Sciatic nerve (tissue), 2 donors: ENCODE measurements at places on chromosomes 3 and 15.

GRCh38 chr3:131772269-131773026, 262.4 kb downstream of the CPNE4 start:
- no peak for DNase-seq

DNA sequence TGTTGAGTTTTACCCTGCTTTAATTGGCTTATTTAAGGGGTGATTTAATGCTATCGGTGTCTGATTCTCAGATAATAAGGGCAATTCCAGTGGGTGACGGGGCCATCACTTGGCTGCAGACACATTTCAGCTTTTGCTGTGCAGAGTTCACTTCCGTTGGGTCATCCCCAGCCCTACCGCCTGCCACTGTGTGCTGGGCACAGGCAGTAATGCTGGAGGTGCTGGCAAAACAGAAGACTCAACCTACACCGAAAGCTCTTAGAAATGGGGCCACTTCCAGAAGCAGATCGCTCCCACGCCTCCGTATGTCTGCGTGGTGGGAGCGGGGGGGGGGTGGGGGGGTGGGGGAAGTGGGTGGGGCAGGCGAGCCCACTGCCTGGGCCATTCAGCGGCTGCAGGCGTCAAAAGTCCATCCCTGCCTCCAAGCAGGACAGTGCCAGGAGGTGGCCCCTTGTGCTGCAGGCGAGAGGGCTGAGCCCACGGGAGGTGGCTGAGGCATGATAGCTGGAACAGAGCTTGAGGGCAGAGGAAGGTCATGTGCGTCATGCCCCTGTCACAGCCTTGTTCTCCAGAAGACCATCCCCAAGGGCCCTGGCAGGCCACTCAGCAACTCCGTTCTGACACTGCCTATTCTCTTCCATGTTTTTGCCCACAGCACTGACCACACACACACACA, 128.3 kb downstream of the ATP10A start:
- no peak for DNase-seq

DNA sequence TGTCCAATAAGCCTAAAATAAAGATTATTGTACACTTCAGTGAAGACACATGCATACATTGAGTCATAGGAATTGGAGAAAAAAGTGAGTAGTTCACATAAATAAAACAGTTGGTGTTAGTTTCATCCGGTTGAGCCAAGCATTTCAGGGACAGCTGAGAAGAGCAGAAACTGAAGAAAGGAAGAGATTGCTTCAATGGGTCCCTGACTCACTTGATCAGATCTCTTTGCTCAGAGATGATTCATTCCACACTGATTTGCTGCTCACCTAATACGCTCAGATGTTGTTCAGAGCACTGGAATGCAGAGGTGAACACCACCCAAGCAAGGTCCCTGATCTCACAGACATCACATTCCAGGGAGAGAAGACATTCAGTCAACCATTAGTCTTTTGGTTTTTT, 93.7 kb downstream of the RAD18 start:
- DNase-seq: no peak

- no peak for DNase-seq
Observed at GRCh38 chr15:40918799-40919392, 10.2 kb upstream of the DLL4 start.

- DNase-seq: no peak
Observed at GRCh38 chr3:172313671-172314070, 134.6 kb downstream of the GHSR start.

DNA sequence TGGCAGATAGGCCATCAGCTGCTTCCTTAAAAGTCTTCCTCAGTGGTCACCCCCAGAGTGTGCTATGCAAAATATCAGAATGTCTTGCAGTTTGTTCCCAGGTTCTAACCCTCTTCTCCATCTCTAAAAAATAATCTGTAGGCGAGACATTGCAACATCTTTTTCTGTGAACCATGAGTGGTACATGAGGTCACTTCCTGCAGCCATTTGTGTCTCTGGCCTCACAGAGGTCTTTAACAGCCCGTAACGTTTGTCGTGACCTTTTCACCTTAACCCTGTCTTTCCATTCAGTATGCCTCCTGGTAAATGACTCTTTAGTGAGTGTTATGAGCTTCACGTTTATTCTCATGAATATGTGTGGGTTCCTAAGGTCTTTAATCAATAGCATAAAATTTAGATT, 145.4 kb downstream of the KLHL25 start:
- no peak for DNase-seq
